ENCODE measurements at places on chromosomes 1 and 21.

- no peak for DNase-seq
Observed at GRCh38 chr1:14580986-14581385, 17.5 kb upstream of the KAZN start.

- no peak for DNase-seq
Observed at GRCh38 chr1:208025031-208025430, 114.1 kb upstream of the CD34 start.

- no peak for DNase-seq
Observed at GRCh38 chr21:34511787-34512455, at the start of gene KCNE1. KCNE1 (minus strand) TSS chr21:34512210; CDS start chr21:34449634, 62,576 bp downstream.

- DNase-seq, result no peak
Observed at GRCh38 chr1:60841116-60842046, 241.0 kb upstream of the NFIA start.

- DNase-seq, result no peak
Observed at GRCh38 chr1:203174324-203174985, 1.2 kb downstream of the MYBPH start.

- no peak for DNase-seq
Observed at GRCh38 chr1:54361342-54361741, 44.9 kb downstream of the SSBP3 start.

DNA sequence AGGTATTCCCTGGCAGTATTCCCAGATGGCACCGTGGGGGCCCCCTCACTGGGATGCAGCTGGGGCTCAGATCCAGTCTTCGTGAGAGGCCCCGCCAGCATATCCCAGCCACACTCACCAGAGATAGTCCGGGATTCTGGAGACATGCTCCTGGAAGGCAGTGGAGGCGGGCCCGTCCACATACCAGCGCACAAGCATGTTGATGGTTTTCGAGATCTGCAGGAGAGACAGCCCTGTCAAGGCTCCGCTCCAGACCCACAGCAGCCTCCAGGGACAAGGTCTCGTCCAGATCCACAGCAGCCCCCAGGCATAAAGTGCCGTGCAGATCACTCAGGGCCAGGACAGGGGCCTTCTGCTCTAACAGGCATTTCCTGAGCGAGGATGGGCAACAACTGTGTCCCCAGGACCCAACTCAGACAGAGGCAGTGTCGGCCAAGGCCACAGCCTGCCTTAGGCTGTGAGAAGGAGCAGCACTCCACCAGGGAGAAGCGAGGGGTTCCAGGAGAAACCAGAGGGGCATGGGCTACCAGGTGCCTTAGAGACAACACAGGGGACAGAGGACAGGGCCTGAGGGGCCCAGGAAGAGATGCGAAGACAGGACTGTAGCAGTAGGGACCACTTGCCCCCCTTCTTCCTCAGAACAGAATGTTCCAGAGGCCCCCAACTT, 14.8 kb downstream of the LSS start:
- no peak for DNase-seq

DNA sequence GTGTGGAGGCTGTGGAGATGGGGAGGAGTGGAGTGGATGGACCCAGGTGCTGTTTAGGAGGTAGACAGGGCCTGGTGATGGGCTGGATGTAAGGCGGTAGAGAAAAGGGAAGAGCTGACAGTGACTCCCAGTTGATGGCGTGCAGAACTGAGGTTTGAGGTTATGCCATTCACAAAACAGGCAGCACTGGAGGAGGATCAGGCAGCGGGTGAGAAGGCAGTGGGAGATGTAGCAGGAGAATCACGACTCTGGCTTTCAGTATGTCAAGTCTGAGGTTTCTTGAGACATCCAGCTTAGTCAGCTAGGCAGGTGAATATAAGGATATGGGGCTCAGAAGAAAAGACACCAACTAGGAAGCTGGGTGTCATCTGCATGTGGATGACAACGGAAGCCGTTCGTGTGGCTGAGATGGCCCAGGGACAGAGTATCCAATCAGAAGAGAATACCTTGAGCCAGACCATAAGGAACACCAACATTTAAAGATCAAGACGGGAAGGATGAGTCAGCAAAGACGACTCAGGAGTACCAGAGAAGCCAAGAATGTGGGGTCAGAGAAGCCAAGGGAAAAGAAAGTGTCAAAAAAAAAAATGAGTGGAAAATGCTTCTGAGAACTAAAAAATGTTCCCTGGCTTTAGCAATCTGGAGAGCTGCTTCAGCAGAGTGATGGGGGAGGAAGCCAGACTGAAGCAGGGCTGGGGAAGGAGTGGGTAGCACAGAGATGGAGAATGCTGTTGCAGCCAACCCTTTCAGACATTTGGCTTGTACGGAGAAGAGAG, 15.2 kb downstream of the LRRN2 start:
- no peak for DNase-seq

DNA sequence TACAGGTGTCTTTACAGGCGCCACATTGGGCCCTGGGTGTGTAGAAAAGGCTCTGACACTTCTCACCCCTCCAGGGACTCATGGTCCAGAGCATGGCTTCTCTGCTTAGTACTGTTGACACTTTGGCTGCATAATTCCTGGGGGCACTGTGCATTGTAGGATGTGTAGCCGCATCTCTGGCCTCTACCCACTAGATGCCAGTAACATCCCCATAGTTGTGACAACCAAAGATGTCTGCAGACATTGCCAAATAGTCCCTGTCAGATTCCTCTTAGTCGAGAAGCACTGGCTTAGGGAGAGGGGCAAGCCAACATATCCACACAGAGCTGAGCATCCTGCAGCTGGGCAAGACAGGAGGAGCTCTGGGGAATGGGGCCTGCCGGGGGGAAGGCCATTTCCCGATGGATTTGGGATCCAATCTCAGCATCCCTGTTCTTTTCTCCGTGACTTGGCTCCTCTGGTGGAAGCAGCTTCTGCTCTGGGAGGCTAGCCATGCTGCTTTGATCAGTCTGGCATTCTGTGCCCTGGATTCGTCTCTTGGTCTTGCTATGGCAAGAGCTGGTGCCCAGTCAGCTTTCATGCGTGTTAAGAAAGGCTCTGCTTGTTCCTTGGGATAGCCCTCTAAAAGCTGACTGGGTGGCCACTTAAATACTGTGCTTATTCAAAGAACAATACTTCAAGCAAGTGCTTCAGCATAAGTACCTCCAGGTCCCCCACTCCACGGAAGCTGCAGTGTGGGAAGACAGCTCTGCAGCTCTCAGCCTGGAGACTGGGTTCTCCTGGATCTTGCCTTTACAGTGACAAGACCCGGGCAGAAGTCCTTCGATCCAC, 38.3 kb upstream of the SCMH1 start:
- DNase-seq, result no peak

DNA sequence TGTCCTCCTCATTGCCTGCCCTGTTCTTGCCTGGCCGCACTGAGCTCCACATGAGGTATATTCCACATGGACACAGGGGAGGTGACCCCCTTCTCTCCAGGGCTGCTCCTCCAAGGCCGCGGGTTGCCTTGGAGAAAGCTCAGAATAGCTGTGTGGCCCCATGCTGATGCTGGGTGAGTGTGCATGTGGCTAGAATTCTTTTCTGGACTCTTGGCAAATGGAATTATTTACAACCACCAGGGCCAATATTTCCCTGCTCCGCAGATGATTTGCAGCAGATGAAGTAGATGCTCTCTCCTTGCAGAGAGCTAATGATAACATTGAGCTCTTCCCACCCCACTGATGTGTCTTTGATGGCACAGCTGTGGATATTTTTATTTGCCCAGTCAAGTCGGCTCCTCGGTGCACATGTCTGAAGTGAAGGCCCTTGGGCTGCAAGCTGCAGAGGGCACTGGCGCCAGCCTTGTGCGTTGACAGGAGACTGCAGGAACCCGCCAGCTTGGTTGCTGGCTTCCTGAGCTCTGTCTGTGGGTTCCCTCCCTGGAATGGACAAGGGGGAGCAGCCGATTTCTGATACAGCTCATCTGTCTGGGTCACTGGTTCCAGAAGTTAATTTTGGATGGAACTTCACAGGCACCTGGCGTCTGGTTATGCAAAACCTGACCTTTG, 404.7 kb upstream of the VAMP3 start:
- no peak for DNase-seq

GRCh38 chr1:206606867-206607266, 5.4 kb downstream of the EIF2D start:
- no peak for DNase-seq

- no peak for DNase-seq
Observed at GRCh38 chr1:53346814-53347176, 18.9 kb upstream of the LRP8 start.

GRCh38 chr1:33130297-33130696, 49.3 kb downstream of the AZIN2 start:
- DNase-seq, result no peak

DNA sequence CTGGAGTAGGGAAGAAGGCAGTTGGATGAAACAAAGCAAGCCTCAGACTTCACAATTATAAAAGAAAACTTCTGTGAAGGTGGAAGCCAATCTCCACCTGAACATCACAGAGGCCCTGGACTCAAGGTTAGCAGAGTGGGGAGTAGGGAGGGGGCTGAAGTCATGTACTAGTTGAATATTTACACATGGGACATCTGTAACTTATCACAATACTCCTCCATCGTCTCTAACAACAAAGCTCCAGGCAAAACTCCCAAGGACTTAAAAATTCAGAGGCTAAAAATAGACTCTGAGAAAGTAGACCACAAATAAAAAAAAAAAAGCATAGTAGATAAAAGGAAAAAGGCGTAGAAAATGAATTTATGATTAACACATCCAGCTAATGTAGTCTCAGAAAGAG, 326.3 kb upstream of the PKN2 start:
- no peak for DNase-seq

- DNase-seq, result no peak
Observed at GRCh38 chr1:176193663-176194062, 13.4 kb downstream of the COP1 start.

DNA sequence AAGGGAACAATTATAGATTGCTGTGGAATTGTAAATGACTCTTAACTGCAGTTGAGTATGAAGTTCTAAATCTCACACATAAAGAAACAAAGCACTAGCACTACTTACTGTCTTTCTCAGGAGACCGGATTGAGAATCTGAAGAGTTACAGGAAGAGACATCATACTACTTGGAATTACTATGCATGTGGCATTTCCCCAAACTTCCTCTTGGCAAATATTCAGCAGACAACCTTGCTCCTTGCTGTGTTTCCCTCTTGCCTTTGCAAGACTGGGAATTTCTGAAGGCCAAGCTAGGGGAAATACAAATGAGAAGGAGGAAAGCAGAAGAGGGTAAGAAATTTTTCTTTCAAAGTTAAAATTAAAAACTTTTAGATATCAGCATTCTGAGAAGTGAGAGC, 173.6 kb upstream of the KCTD3 start:
- no peak for DNase-seq

DNA sequence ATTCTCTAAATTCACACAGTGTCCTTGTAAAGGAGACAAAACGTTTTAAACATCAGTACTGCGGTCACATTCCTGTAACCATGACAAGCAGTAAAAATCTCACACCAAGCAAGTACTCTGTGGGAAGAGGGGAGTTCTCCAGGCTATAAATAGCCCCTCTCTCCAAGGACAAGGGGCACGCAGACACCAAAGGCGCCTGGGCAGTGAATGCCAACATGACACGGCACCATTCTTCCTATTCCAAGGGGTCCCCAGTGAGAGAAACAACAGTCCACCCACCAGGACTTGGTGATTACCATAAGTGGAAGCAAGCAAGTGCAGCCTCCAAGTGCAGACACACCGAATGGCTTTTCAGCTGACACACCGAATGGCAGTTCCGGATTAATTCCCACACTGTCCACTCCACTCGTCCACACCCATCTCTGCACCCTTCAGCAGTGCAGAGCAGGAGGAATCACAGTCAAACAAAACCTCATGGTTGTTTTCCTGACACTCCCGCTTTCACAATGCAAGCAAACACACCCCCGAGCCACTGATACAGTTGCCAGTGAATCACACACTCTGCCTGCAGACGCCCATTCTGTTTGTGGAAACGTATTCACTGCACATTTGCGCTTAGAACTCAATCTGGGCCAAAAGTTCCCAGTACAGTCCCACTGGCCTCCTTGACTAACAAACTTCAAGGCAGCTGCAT, 1.8 kb downstream of the PTTG1IP start:
- DNase-seq, result no peak

DNA sequence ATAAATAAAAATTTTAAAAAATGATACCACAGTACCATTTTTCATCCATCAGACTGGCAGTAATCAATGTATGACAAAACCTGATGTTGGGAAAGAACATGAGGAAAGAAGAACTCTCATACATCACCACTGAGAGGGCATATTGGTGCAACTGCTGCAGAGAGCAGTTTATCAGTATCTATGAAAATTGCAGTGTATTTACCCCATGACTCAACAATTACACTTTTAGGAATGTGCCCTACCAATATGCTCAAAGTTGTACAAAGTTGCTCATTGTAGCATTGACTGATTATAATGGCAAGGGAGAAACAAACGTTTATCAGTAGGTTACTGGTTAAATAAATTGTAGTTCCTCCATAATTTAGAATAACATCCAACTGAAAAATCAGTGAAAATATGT, 36.7 kb downstream of the CATSPERE start:
- DNase-seq, result no peak

DNA sequence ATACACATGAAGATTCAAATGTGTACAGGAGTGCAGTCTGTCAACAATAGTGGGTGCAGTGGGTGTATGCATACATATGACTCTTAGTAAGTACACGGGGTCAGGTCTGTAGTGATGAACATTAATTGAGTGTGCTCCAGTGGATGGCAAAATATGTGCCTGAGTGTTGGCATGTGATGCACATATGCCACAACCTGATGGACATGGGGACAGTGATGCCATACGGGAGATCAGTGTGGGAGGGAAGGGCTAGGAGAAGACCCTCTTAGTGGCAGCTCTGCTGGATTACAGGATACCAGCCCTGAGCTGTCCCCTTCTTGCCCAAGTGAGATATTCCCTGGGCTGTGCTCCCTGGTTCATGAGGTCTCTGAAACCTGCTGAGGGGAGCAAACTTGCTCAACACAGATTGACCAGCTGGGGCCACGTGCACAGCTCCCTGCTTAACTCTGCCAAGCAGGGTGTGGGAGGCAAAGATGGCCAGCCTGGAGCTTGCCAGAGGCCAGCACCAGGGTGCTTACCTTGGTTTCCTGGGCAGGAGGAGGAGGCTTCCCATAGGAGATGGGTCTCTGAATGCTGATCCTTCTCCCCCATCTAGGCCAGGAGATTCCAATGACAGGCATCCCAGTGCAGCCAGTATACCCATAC, 2.2 kb downstream of the SHISA4 start:
- no peak for DNase-seq

- no peak for DNase-seq
Observed at GRCh38 chr21:31157756-31158155, 119.5 kb upstream of the KRTAP19-8 start.

- DNase-seq, result no peak
Observed at GRCh38 chr1:217453816-217454215, 177.1 kb downstream of the GPATCH2 start.
